K562 (cell line): ENCODE measurements at places on chromosomes 11 and 22. TPM values are rescaled to one million over a fixed set of nuclear protein-coding genes. Genes with fewer than 3 reads are reported as not detected.

GRCh38 chr11:12725055-12725862, 51.0 kb downstream of the TEAD1 start:
- no peak for DNase-seq
- no peaks in the 10 kb centered on the region for H3K36me3 ChIP-seq
- peak overlapping the region; percentile 52; the same call in 1 of the 3 replicates for H3K27ac ChIP-seq
- H3K4me1 ChIP-seq, result peaks cover 34% of the 10 kb centered on the region
- H3K27me3 ChIP-seq, result no peaks in the 10 kb centered on the region

- no peak for DNase-seq
- H3K36me3 ChIP-seq, result no peaks in the 10 kb centered on the region
- H3K4me1 ChIP-seq, result peaks cover 5% of the 10 kb centered on the region
- H3K4me3 ChIP-seq, result no peak overlapping the region
Measured at GRCh38 chr11:82996966-82997606, 74.6 kb downstream of the RAB30 start.

GRCh38 chr11:70703141-70704064, 305.1 kb downstream of the CTTN start:
- no peak overlapping the region for H3K4me3 ChIP-seq
- no peaks in the 10 kb centered on the region for H3K4me1 ChIP-seq
- no peak overlapping the region for H3K27ac ChIP-seq
- H3K27me3 ChIP-seq, result peaks cover 11% of the 10 kb centered on the region
- H3K36me3 ChIP-seq, result no peaks in the 10 kb centered on the region
- no peak for DNase-seq

DNA sequence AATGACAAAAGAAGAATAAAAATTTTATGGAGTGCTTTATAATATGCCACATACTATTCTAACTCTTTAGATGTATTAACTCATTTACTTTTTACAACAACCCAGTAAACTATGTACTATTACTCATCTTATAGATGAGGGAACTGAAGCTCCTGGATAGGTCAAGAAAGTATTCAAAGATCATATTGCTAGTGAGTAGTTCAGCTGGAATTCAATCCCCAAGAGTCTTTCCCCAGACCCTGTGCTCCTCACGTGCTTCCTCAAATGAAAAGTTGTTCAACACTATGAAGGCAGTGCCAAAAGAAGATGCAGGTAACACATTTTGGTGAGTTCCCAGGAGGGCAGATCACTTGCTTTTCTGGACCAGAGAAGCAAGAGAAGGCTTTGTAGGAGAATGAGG, 46.8 kb downstream of the BTG4 start:
- H3K4me3 ChIP-seq, result no peak overlapping the region
- H3K27ac ChIP-seq, result no peak overlapping the region
- no peaks in the 10 kb centered on the region for H3K36me3 ChIP-seq
- no peaks in the 10 kb centered on the region for H3K4me1 ChIP-seq
- DNase-seq, result no peak

DNA sequence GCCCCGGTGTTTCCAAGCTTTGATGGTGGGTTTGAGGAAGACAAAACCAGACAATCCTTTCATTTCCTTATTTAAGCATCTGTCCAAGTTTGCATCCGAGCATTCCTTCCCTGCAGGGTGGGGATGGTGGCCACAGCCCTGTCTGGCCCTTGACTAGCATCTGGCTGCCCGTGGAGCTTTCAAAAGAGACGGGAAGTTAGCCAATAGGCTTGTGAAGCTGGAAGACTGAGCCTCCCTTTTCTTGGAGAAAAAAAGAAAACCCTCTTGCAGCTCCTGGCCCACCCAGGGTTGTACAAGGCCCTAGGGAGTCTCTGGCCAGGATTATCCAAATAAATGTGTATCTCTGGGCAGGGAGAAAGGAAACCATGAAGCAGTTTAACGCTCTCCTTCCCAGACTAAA, 60.6 kb downstream of the MICAL2 start:
- DNase-seq, result no peak
- peaks cover 63% of the 10 kb centered on the region for H3K4me1 ChIP-seq
- H3K27me3 ChIP-seq, result no peaks in the 10 kb centered on the region
- H3K27ac ChIP-seq, result no peak overlapping the region
- H3K4me3 ChIP-seq, result no peak overlapping the region

LGR4 gene
- 4.7 and 5.8 TPM in 2 replicates for total RNA-seq

GRCh38 chr11:73107597-73107996, 34.5 kb downstream of the FCHSD2 start:
- H3K4me1 ChIP-seq, result no peaks in the 10 kb centered on the region
- no peaks in the 10 kb centered on the region for H3K27me3 ChIP-seq
- no peaks in the 10 kb centered on the region for H3K36me3 ChIP-seq
- no peak for DNase-seq

OR52N4 gene
- total RNA-seq, result not detected in 2 replicates

CARD10 gene
- 4.6 and 5.8 TPM in 2 replicates for total RNA-seq

- H3K27ac ChIP-seq, result no peak overlapping the region
- H3K4me3 ChIP-seq, result no peak overlapping the region
- H3K4me1 ChIP-seq, result no peaks in the 10 kb centered on the region
- no peaks in the 10 kb centered on the region for H3K36me3 ChIP-seq
- peaks cover 84% of the 10 kb centered on the region for H3K27me3 ChIP-seq
Measured at GRCh38 chr11:120188811-120189455, 21.9 kb upstream of the OAF start.

DNA sequence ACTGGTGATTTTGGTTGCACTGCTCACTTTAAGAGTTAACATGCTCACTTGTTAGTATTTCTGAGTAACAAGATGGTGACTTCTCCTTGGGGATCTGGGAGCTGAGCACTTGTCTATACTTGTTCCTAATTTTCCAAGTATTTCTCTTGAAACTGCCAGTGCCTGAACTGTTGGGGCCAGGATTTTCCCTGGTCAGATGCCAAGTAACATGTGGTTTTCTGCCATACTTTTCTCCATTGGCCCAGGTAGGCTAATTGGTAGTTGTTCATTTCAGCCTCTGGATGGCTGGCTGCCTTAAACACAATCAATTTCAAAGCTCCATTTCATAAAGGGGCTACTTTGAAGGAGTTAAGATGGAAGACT, 35.0 kb downstream of the RNF141 start:
- no peaks in the 10 kb centered on the region for H3K4me1 ChIP-seq
- no peaks in the 10 kb centered on the region for H3K27me3 ChIP-seq
- H3K27ac ChIP-seq, result no peak overlapping the region
- DNase-seq, result no peak
- H3K4me3 ChIP-seq, result no peak overlapping the region

DNA sequence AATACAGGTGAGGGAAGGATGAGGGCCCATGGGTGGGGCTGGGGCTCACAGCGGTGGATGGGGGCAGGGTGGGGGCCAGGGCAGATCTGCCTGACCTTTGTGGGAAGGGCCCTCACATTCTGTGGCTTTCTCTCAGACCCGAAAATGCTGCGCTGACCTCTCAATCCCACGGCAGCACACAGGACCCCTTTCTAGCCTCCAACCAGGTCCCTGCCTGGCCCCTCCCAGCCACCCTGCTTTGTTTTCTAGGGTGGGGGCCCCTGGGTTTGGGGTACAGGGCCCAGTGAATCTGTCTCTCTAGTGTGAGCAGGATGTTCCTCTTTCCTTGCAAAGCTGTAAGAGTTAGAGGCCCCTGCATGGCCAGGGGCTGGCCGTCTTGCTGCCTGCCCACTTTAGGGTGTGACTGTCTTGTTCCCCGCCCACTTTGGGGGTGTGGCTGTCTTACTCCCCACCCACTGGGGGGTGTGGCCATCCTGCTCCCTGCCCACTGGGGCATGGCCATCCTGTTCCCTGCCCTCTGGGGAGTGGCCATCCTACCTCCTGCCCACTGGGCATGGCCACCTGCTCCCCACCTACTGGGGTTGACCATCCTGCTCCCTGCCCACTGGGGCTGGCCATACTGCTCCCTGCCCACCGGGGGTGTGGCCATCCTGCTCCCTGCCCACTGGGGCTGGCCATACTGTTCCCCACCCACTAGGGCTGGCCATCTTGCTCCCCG, 11.5 kb downstream of the PARVG start:
- H3K4me3 ChIP-seq, result no peak overlapping the region
- H3K36me3 ChIP-seq, result no peaks in the 10 kb centered on the region
- no peaks in the 10 kb centered on the region for H3K4me1 ChIP-seq

GRCh38 chr22:41940832-41941765, 5.9 kb downstream of the CENPM start:
- peak overlapping the region; percentile 30; the same call in 2 of the 3 replicates for H3K27ac ChIP-seq
- H3K27me3 ChIP-seq, result no peaks in the 10 kb centered on the region

DNA sequence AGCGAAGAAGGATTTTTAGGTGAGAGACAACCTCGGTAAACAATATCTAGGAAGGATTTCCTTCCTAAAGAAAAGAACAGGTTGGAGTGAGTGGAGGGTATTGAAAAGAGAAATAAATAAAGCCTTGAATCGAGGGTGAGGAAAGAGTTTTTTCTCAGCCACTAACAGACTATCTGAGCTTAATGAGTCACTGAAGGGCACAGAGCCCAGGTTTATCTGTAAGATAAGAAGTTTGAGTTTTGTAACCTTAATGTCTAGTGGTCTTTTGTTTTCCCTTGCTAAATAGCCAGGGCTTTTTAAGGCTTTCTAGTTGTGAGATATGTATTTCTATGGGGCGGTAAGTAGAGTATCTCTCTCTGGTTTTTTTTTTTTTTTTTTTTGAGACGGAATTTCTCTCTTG, 394.5 kb upstream of the KIRREL3 start:
- no peak overlapping the region for H3K4me3 ChIP-seq
- no peak for DNase-seq
- no peaks in the 10 kb centered on the region for H3K36me3 ChIP-seq

GRCh38 chr22:30270832-30271231, 4.2 kb upstream of the OSM start:
- H3K36me3 ChIP-seq, result no peaks in the 10 kb centered on the region
- H3K4me1 ChIP-seq, result peaks cover 2% of the 10 kb centered on the region; the same call in 2 of the 3 replicates
- H3K27ac ChIP-seq, result no peak overlapping the region
- no peaks in the 10 kb centered on the region for H3K27me3 ChIP-seq
- H3K4me3 ChIP-seq, result no peak overlapping the region

- no peak overlapping the region for H3K27ac ChIP-seq
- DNase-seq, result no peak
- H3K4me1 ChIP-seq, result no peaks in the 10 kb centered on the region
- no peak overlapping the region for H3K4me3 ChIP-seq
- no peaks in the 10 kb centered on the region for H3K36me3 ChIP-seq
- H3K27me3 ChIP-seq, result no peaks in the 10 kb centered on the region
Measured at GRCh38 chr11:72848846-72849466, 34.7 kb downstream of the ATG16L2 start.

ARHGAP32 gene
- 0.18 TPM in 2 replicates for total RNA-seq

- H3K4me1 ChIP-seq, result no peaks in the 10 kb centered on the region
- peaks cover 48% of the 10 kb centered on the region for H3K36me3 ChIP-seq
- H3K27me3 ChIP-seq, result no peaks in the 10 kb centered on the region
Measured at GRCh38 chr11:2674658-2675131, 25.1 kb downstream of the KCNQ1OT1 start.
